ENCODE measurements at places on chromosomes 5 and 9. TPM values are rescaled to one million over a fixed set of nuclear protein-coding genes. Genes with fewer than 3 reads are reported as not detected.

- DNase-seq = no peak
Measured at GRCh38 chr5:154138701-154139100, 51.8 kb upstream of the GALNT10 start.

DNA sequence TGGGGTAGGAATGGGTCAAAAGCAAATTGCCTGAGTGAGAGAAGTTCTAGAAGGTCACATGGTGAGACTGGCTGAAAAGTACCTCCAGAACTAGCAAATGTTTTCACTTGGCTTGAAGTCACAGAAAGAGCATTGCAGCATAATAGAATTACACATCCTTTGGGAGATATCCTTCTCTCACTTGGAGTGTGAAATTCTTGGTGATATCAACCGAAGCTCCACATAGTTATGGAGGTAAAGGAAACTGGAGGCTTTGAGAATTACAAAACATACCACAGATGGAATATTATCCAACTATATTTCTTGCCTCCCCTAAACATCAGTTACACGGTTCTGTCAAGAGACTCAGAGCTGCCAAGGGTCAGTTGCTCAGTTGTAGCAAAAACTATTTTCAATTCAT is 182.4 kb downstream of the SEMA5A start:
- DNase-seq = no peak

- no peak for DNase-seq
Measured at GRCh38 chr9:71941060-71941568, 29.7 kb downstream of the C9orf85 start.

- no peak for DNase-seq
Measured at GRCh38 chr5:36939969-36940858, 63.6 kb downstream of the NIPBL start.

DNA sequence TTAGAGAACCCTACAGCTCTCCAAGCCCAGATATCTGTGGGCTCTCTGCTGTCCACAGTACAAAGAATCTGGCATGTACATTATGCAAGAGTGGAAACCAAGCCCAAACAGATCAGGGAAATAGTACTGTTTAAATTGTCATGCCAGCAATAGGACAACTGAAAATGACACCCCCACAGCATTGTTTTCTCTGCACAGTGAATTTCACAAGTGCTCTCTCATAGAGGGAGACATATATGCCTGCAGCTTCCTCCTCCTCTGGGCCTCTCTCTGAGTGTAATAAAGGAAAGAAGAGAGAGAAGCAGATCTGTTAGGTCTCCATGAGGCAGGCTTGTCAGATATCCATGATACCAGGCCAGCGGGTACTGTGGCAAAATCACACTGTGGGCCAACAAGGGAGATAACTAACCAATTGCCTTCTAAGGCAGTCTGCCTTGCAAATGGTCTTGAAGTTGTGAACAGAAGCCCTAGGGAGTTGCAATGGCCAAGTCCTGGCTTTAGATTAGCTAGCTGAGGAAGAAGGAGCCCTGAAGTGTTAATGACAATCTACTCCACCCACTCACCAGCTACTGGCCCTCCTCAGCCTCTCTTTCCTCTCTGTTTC is 54.4 kb upstream of the JMY start:
- no peak for DNase-seq

DNA sequence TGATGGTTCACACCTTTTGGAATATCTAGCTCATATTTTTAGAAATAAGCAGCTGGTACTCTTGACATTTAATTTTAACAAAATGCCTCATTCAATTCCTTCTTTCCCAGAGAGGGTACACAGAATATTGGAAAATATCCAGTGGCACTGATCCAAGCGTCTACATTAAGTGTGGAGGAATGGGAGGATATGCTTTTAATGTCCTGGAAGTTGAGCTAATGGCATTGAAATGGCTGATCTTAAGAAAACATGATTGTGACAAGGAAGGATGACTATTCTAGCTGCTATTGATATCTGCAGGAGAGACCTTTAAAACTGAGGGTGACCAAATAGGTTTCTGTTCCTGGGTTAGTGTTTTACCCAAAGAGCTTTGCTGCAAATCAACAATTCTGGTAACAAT is 30.0 kb downstream of the ZNF366 start:
- no peak for DNase-seq

GRCh38 chr9:14062586-14063221 is 251.2 kb downstream of the NFIB start:
- no peak for DNase-seq

DNA sequence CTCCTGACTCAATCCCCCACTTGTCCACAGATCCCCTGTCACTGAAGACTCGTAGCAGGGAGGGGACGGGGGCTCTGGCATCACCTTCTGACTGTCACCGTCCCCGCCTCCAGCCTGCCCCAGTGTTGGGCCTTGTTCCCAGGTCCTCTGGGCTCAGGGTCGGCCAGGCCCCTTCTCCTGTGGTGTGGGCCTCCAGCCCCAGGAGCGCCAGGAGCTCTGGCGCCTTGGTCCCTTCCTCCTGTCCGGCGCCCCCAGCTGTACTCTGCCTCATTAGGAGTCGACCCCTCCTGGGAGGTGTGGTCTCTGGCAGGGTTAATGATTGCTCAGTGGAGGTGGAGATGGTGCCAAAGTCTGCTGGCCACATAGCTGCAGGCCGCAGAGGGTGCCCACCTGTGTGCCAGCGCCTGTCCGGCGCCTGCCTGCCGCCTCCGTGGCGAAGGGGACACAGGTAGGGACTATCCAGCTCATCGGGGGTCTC is at the start of gene CDHR2:
CDHR2 (plus strand) TSS at position 376 of the 478 bp plus-strand sequence. CDS start 16,011 bp downstream, outside the sequence.
- no peak for DNase-seq

GRCh38 chr9:90919883-90920282 is 118.3 kb downstream of the SYK start:
- no peak for DNase-seq

GRCh38 chr5:170144286-170145023 is 38.8 kb downstream of the FOXI1 start:
- DNase-seq = no peak

DNA sequence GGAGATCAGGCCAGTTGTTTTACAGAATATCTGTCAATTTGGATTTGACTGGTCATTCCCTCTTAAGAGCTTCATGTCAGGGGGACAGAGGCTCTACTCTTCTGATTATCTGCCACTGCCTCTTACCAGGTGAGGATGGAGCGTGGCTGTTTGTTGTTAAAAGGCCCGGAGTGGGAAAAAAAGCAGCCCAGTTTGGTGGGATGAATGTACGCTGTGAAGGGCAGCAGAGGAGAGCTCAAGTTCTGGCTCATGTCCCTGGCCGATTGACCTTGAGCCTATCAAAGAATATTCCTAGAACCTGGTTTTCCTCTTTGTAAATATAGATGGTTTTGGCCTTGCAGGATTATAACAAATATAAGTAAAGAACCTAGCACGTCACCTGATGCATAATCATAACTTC is 16.3 kb upstream of the SHB start:
- no peak for DNase-seq

GRCh38 chr9:88796947-88797346 is 194.3 kb upstream of the S1PR3 start:
- DNase-seq = no peak

GRCh38 chr5:171600741-171601265 is 181.4 kb downstream of the FGF18 start:
- no peak for DNase-seq

DNA sequence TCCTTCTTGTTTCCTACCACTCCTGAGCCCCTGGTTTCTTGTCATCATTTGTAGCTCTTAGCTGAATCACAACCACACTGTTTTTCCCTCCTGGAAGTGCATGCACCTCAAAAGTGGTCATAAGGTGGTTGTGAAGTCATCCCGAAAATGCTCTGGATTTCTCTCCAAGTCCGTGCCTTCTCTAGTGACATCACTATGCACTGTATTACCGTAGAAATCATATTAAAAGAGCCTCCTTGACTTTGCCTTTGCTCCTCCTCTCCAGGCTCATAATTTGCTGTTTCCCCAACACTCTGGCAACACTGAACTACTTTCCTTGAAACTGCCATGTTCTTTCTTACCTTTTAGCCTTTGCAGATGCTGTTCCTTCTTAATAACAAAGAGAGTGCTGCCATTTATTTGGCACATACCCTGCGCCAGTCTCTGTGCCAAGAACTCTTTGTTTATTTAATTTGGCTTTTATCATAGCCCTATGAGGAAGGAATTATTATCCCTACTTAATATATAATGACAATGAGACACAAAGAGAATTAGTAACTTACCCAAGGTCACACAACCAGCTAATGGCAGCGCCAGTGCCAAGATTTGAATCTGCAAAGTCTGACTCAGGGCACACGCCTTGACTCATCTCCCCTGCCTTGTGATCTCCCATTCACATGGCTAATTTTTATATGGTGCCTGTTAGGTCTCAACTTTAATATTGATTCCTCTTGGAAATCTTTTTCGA is 115.4 kb downstream of the KIF4B start:
- no peak for DNase-seq

DNA sequence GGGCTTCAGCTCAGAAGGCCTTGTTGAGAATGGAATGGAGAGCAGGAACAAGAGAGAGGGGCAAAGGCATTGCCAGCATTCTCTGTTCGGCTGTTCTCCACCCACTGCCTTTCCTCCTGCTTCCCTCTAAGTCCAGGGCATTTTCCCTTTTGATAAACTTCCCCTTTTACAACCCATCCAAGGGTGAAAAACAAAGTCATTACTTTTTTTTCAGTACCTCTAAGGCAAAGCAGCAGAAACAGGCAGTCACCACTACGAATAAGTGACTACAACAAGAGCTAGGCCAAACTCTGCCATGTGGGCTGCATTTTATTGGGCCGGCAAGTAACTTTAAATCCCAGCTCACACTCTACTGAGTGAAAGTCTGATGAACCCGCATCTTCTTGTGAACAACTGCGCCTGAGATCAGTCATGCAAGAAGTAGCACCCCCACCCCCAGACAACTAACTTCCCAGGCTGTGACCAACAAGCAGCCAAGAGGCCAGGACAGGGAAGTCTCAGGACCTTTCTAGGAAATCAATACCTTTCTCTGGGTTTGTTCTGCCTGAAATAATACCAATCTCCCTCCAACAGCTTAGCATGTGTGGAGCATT is 13.1 kb downstream of the IL7R start:
- DNase-seq = no peak

DNA sequence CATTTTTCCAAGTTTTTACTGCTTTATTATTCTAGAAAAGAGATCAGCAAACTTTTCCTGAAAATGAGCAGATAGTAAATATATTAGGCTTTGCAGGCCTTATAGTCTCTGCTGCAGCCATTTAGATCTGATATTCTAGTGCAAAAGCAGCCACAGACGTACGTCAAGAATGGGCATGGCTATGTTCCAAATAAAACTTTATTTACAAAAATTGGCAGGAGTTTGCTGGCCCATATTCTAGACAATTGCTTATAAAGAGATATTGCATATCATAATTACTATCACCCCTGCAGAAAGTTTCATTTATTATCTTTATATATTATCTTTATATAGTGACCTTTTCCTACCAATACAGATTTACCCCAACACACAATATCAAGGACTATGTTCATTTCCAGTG is 161.9 kb upstream of the ACOT12 start:
- DNase-seq = no peak

DNA sequence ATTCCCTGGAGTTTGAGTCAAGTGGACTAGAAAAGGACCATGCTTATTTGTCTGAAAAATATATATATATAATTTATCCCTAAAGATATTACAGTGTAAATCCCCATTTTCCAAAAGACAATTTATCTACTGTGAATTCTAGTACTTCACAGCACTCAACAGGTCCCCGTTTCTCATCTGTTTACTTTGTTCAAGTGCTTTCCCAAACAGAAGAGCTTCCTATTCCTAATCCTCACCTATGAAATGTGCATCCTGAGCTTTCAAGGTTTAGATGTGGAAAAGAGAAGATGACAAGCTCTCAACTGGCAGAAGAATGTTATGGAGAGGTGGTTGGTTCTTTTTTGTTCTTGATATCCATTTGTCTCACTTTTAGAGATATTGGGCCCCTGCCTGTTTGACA is 401.6 kb upstream of the ZNF608 start:
- DNase-seq = no peak

DNA sequence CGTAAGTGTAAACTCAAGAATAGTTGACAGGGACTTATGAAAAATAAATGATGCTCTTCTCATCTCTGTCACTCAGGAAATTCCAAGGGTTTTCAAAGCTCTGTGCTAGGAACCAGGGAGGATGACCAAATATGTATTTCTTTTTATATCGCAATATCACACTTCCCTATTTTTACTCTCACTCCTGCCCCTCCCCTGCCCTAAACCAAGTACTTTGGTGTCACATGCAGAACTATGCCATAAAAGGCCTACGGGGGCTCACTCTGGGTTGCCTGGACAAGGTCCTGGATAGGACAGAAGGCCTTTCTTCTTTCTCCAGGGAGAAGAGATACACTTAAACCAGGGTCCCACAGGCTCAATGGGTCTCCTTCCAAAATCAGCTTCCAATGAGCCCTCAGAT is 8.3 kb upstream of the RETREG1 start:
- DNase-seq = no peak

DNA sequence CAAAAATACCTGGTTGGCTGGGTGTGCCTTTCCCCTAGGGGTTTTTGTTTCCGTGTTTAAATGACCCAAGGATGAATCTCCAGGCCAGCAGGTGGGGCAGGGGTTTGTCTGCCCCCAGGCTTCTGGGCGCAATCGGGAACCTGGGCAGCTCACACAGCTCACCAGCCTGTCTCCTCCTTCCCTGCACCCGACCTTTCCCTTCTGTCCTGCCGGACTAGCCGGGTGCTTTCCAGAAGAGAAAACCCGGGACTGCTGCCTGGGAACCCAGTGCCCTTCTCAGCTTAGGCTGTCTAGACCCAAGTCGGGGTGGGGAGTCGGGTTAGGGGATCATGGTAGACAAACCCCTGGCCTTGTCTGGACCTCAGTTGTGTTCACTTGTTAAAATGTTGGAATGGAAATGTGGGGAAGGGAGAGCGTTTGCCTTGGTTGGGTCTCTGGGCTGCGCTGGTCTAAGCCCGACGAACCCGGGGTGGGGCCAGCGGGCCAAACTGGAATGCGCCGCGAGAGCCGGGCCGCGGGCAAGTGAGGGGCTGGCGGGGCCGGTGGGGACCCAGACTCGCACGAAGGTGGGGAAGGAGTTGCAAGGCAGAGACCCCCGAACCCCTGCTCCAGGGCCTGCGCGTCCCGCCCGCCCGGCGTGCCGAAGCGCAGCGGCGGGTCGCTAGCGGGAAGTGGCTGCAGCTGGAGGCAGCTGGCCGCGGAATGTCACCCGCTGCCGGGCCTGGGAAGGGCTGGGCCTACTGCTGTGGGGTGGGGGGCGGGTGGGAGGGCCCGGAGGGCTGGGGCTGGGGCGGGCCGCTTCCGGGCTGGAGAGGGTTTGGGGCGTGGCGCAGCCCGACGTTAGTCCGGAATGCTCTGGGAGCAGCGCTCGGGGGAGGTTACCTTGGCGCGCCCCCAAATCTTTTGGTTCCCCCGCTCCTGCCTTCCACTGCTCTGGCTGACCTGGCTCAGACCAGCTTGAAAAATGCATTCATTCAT is 84.6 kb downstream of the DAB2IP start:
- DNase-seq = no peak

Gene GABRA6
- polyA plus RNA-seq = not detected

Gene TAF11L10
- polyA plus RNA-seq = not detected

Gene FOXI1
- polyA plus RNA-seq = not detected

Gene PCDHA13
- not detected for polyA plus RNA-seq

Gene LHX3
- not detected for polyA plus RNA-seq

Gene LVRN
- polyA plus RNA-seq = not detected

Gene ARL14EPL
- not detected for polyA plus RNA-seq
